Kidney (tissue), 22 donors: ENCODE measurements at places on chromosomes 6 and 20. TPM values are rescaled to one million over a fixed set of nuclear protein-coding genes. Genes with fewer than 3 reads are reported as not detected.
A peak's percentile ranks its signal among the peaks of the same experiment; 100 is the strongest.

DNA sequence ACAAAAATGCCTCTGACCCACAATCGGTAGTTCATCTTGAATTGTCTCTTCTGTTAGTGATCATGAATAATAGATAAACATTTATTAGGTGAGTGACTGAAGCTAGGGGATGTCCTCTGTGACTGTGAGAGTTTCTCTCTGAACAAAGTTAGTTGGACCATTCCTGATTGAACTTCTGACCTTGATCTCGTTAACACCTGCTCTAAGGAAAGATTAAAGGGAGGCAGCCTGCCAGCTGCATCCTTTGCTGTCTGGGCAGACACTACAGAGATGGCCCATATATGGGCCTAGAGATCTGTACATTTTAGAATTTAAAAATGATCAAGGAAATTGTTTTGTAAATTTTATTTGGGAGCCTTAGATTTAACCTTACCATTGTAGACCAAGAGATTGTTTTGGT is 27.3 kb downstream of the MAPK14 start:
- DNase-seq: no peak
- no peaks in the 10 kb centered on the region for H3K27me3 ChIP-seq
- H3K36me3 ChIP-seq: peaks cover 5% of the 10 kb centered on the region
- no peaks in the 10 kb centered on the region for H3K4me1 ChIP-seq
- H3K27ac ChIP-seq: no peak overlapping the region

GRCh38 chr20:61353261-61354000 is 101.4 kb downstream of the CDH4 start:
- no peaks in the 10 kb centered on the region for H3K36me3 ChIP-seq
- no peak overlapping the region for H3K4me3 ChIP-seq
- no peaks in the 10 kb centered on the region for H3K4me1 ChIP-seq
- DNase-seq: no peak
- no peaks in the 10 kb centered on the region for H3K27me3 ChIP-seq

DNA sequence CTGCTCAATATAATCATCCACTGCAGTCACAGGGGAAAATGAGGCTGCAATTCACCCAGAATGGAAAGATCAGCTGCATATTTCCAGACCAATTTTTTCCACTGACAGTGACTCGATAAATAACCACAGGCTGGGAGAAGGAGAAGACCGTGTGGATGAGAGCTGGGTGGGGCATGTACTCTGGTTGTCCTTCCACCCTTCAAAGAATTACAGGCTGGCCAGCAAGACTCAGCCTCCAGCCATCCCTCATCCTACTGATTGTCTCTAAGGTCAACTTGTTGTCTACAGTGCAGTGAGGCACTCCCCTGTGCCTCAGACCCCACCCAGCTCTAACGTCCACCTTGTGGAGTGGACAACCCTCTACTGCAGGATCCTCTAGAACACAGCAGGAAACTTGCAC is 14.5 kb upstream of the MAS1 start:
- H3K27me3 ChIP-seq: no peaks in the 10 kb centered on the region
- no peaks in the 10 kb centered on the region for H3K36me3 ChIP-seq
- H3K4me1 ChIP-seq: no peaks in the 10 kb centered on the region
- H3K27ac ChIP-seq: no peak overlapping the region

- H3K36me3 ChIP-seq: peaks cover 12% of the 10 kb centered on the region
- no peak overlapping the region for H3K4me3 ChIP-seq
- H3K27me3 ChIP-seq: no peaks in the 10 kb centered on the region
These were observed 16.6 kb upstream of the MAPK13 start for GRCh38 chr6:36113703-36114102.

DNA sequence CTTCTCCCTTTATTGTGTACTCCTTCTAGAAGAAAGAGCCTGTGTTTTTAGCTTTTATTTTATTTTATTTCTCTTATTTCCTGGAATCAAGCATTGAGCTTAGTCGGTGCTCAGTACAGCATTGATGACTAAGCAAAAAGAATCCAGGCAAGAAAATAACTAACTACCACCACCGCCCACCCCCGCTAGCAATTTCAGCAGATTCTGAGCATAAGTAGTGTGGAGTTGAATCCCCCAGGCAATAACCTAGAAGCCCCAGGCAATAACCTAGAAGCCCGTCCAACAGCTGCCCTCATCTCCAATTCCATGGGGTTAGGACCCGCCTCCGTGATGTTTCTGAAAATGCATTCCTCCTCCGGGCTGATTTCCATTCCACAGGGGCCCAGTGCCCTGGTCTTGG is 258.0 kb upstream of the TAB2 start:
- H3K4me1 ChIP-seq: peaks cover 6% of the 10 kb centered on the region
- peak; percentile 51 for DNase-seq
- no peaks in the 10 kb centered on the region for H3K36me3 ChIP-seq
- no peaks in the 10 kb centered on the region for H3K27me3 ChIP-seq

GRCh38 chr6:139373928-139374356 is 506 bp downstream of the CITED2 start:
- no peaks in the 10 kb centered on the region for H3K27me3 ChIP-seq
- H3K36me3 ChIP-seq: no peaks in the 10 kb centered on the region
- DNase-seq: no peak
- peaks cover 3% of the 10 kb centered on the region for H3K4me1 ChIP-seq
- peak overlapping the region; percentile 99 for H3K27ac ChIP-seq

GRCh38 chr20:51554538-51555165 is 12.1 kb upstream of the NFATC2 start:
- H3K27ac ChIP-seq: no peak overlapping the region
- H3K4me1 ChIP-seq: no peaks in the 10 kb centered on the region
- DNase-seq: no peak
- H3K36me3 ChIP-seq: no peaks in the 10 kb centered on the region
- no peak overlapping the region for H3K4me3 ChIP-seq
- no peaks in the 10 kb centered on the region for H3K27me3 ChIP-seq

- no peaks in the 10 kb centered on the region for H3K36me3 ChIP-seq
- H3K27ac ChIP-seq: no peak overlapping the region
- H3K4me3 ChIP-seq: no peak overlapping the region
- no peak for DNase-seq
These were observed 448.6 kb upstream of the OPRM1 start for GRCh38 chr6:153590411-153590810.

DNA sequence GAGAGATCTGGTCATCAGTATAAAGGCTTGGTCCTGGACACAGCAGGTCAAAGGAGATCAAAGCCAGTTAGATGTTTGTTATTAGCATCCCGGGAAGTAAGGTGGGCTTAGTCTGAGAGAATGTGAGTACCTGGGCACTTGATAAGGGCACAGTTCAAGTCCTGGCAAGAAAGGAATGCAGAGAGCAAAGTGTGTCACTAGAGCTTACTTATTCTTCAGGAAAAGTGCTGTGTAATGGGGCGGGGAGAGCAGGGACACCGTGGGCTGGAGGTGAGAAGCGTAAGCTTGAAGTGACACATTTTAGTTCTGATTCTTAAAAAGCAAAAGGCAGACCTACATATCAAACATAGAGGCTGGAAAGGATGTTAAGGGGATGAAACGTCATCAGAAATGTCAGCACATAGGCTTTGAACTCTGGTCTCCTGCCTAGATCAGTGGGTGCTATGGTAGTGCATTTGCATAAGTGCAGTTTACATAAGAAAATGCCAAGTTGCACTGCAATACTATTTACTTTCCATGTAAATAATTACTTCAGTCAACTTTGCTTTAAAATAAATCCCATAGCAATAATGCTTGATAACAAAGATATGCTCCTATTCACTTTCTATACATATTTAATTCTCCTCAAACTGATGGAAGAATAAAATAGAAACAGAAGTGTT is 2.6 kb downstream of the SAMD5 start:
- no peaks in the 10 kb centered on the region for H3K36me3 ChIP-seq
- H3K4me1 ChIP-seq: peaks cover 10% of the 10 kb centered on the region
- H3K27me3 ChIP-seq: no peaks in the 10 kb centered on the region
- peak; percentile 26 for DNase-seq
- peak overlapping the region; percentile 42 for H3K4me3 ChIP-seq

DNA sequence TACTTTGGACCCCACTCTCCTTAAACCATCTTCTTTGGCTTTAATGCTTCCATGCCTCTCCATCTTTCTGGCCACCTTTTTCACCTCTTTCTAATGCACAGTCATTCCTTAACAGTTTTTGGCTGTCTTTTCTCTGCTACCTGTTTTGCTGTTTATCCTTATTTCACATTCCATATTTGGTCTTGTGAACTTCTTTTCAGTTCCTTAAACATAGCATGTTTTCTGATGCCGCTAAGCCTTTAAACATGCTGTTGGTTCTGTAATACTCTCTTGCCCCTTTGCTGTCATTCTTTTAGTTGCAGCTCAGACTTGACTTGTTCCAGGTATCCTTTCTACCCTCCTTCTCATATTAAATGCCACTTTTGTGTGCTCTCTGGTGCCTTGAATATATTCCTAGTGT is 35.8 kb downstream of the TOP1 start:
- no peak overlapping the region for H3K27ac ChIP-seq
- DNase-seq: no peak
- H3K4me3 ChIP-seq: no peak overlapping the region
- H3K36me3 ChIP-seq: peaks cover 7% of the 10 kb centered on the region

DNA sequence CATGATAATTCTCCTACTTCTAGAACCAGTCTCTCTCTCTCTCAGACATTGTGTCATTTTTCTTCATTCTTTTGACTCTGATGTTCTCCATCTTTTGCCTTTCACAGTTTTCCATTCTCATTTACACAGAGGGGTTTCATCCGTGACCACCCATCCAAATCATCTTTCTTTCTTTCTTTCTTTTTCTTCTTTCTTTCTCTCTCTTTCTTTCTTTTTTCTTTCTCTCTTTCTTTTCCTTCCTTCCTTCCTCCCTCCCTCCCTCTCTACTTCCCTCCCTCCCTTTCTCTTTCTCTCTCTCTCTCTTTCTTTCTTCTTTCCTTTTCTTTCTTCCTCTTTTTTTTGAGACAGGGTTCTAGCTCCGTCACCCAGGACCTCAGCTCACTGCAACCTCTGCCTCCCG is 19.9 kb upstream of the SASH1 start:
- H3K27ac ChIP-seq: no peak overlapping the region
- H3K4me1 ChIP-seq: no peaks in the 10 kb centered on the region
- H3K27me3 ChIP-seq: no peaks in the 10 kb centered on the region
- no peaks in the 10 kb centered on the region for H3K36me3 ChIP-seq
- H3K4me3 ChIP-seq: no peak overlapping the region

GRCh38 chr6:28565823-28566526 is 40.3 kb downstream of the GPX5 start:
- H3K4me3 ChIP-seq: no peak overlapping the region
- H3K27me3 ChIP-seq: no peaks in the 10 kb centered on the region
- H3K36me3 ChIP-seq: no peaks in the 10 kb centered on the region

DNA sequence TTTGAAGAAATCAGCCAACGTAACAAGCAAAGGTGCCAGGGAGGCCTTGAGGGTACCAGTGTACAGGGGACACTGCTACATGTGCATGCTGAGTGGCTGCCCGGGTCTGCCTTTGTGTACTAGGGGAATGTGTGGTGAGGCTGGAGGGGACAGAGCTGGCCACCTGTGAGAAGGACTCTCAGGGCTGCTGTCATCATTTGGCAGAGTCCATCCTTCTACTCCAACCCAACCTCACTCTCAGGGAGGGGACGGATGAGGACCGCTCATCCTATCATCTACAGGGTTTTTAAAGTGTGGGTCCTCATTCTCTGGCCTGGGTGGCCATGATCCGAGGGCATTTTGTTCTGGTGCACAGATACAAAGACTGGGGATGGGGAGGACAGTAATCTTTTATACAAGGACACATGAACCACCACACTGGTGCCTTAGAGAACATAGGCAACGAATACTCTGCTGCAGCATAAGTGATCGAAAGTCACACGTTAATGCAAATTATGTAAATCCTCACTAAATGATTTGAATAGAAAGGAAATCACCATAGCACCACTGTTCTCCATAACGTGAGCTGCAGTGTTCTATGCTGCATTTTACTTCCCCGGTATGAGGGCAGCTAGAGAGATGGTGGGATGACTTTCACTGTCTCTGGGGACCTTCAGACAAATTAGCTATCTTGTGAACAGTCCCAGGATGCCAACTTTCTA is 181.4 kb downstream of the GMPR start:
- DNase-seq: no peak
- H3K36me3 ChIP-seq: no peaks in the 10 kb centered on the region
- H3K4me3 ChIP-seq: no peak overlapping the region
- no peaks in the 10 kb centered on the region for H3K4me1 ChIP-seq
- no peaks in the 10 kb centered on the region for H3K27me3 ChIP-seq
- no peak overlapping the region for H3K27ac ChIP-seq

DNA sequence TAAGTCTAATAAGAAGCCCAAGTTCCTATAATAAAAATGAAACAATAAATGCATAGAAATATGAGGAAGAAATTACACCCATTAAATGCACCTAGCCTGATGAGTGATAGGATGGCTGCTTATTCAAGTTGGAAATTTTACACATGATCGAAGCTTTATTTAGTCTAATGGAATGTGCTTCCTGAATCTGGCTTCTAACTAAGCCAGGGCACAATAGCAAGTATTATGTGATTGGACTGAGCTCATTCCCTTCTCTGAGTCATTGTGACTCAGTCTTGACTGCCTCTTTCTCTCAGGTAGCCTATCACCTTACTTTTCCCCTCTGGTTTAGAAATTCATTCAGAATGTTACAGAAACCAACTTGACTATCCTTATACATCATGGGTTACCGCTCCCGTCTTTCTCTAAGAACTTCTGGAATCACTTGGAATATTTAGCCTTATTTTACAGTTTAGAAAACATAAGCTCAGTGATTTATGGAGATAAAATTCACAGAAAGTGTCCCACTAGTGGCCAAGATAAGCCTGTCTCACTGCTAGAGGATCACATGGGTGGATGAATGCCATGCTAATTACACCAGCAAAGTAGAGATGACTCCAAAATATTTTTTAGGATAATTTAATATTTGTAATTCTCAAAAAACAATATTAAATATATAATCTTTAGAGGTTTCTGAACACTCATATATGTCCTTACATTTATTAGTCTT is 505.3 kb upstream of the JAG1 start:
- no peak overlapping the region for H3K4me3 ChIP-seq
- H3K4me1 ChIP-seq: no peaks in the 10 kb centered on the region
- no peaks in the 10 kb centered on the region for H3K27me3 ChIP-seq

GRCh38 chr6:25122001-25122400 is 157.2 kb upstream of the CARMIL1 start:
- H3K4me3 ChIP-seq: no peak overlapping the region
- DNase-seq: peak; percentile 8
- H3K36me3 ChIP-seq: no peaks in the 10 kb centered on the region
- no peaks in the 10 kb centered on the region for H3K27me3 ChIP-seq

GRCh38 chr6:101088594-101088993 is 207.5 kb upstream of the ASCC3 start:
- H3K27me3 ChIP-seq: no peaks in the 10 kb centered on the region
- no peak overlapping the region for H3K4me3 ChIP-seq
- no peaks in the 10 kb centered on the region for H3K36me3 ChIP-seq
- DNase-seq: no peak
- H3K27ac ChIP-seq: no peak overlapping the region
- H3K4me1 ChIP-seq: no peaks in the 10 kb centered on the region

GRCh38 chr6:35080821-35081425 is 60.2 kb downstream of the TCP11 start:
- no peak overlapping the region for H3K4me3 ChIP-seq
- H3K27me3 ChIP-seq: no peaks in the 10 kb centered on the region
- peaks cover 9% of the 10 kb centered on the region for H3K4me1 ChIP-seq
- DNase-seq: peak; percentile 26

Gene DLK2
- 0.50 TPM for total RNA-seq

Gene ANKEF1
- total RNA-seq: 6.6 TPM

Gene HLA-DOB
- 6.1 TPM for total RNA-seq

Gene TSPYL1
- 112 TPM for total RNA-seq

Gene SEMG1
- not detected for total RNA-seq
